ENCODE measurements at places on chromosomes 5 and 9.

DNA sequence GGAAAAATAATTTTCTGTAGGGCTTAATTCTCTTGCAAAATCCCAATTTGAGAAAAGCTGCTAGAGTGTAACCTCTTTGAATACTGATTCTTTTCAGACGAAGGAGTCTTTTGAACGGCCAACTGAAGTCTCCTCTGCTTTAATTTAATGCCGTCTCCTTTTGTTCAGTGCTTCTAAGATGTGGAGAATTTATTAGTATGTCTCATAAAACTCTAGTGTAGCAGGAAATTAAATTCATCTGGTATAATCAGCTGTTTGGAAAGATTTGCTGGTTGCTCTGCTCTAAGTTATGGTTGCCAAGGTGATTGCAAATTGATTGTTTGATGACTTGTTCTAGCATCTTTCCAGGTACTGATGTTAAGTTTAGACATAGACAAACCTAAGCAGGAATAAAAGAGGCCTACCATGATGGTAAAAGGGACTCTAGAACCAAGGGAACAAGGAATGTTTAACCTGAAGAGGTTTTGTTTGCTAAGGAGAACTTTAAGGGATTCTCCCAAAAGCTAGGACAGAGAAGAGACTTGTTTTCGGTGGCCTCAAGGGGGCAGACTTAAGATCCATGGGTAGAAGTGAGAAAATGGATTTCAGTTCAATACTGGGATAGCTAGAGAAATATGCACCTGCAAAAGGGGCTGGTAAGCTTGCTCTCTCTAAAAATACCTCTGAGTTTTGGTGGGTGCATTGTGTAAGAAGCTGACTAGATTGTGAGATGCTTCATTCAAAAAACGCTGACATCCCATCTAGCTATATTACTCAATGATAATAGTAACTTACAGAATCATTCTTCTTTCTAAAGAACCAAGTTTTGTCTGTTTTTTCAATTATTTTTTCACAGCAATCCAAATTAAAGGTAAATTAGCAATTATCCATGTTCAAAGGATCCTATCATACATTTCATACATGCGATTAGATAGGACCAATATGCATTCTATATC is 5.7 kb upstream of the ADRB2 start:
- DNase-seq = no peak
- no peaks in the 10 kb centered on the region for H3K4me1 ChIP-seq
- H3K4me3 ChIP-seq = no peak overlapping the region
- H3K27me3 ChIP-seq = no peaks in the 10 kb centered on the region
- H3K27ac ChIP-seq = no peak overlapping the region

GRCh38 chr5:40575921-40576320 is 103.8 kb upstream of the PTGER4 start:
- no peak overlapping the region for H3K4me3 ChIP-seq
- no peaks in the 10 kb centered on the region for H3K4me1 ChIP-seq
- no peaks in the 10 kb centered on the region for H3K27me3 ChIP-seq

- H3K27me3 ChIP-seq = no peaks in the 10 kb centered on the region
- H3K4me1 ChIP-seq = no peaks in the 10 kb centered on the region
These were observed 177.1 kb downstream of the PIK3R1 start for GRCh38 chr5:68392617-68393016.

GRCh38 chr5:54165687-54166086 is 144.7 kb downstream of the ARL15 start:
- no peak overlapping the region for H3K27ac ChIP-seq
- H3K4me3 ChIP-seq = no peak overlapping the region
- H3K36me3 ChIP-seq = no peaks in the 10 kb centered on the region
- H3K27me3 ChIP-seq = no peaks in the 10 kb centered on the region

DNA sequence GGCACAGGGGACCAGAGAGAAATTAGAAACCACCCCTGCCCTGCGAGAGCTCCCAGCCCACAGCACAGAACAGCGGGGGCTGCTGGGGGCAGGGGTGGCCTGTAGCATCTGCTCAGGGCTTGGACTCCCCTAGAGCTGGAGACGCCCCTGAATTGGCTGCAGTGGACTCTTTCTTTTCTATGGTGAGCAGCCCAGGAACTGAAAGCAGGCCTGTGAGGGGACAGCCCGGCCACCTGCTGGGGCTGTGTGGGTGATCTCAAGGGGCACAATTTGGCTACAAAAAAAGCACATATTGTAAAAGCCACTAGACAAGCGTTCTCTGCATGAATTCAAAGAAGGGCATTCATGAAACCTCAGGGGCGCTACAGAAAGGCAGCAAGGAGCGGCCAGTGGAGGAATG is 57.5 kb upstream of the ICE1 start:
- DNase-seq = no peak
- H3K27me3 ChIP-seq = no peaks in the 10 kb centered on the region
- H3K36me3 ChIP-seq = no peaks in the 10 kb centered on the region
- no peaks in the 10 kb centered on the region for H3K4me1 ChIP-seq
- no peak overlapping the region for H3K27ac ChIP-seq

DNA sequence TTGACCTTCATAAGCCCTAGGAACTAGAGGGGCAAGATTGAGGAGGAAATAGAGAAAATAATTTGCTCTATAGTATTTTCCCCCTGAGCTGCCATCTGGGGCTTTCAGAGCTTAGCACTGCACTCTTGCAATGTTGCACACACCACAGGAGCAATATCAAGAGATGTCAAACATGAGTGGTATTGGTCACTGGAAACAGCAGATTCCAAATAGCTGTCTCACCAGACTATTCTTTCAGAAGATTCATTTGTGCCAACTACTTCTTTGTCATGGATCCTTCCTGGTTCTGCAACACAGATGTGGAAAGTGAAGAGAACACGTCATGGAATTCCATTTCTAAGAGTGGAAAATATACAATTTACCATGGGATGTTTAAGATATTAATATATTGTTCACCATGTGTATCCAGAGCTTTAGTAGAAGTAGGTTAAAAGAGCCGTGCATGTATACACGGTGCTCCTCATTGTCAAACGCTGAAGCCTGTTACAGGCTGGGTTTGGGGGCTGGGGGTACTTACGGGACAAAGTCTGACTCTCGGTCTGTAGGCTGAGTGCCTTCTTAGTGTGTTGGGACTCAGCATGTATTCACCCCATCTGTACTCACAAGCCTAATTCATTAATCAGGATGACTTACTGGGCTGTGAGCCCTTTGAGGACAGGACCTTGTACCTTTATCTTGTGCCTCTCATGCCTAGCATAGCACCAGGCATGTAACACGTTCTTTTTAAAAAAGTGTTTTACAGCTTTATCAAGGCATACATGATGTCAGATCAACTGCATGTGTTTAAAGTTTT is 31.4 kb upstream of the GDNF start:
- no peaks in the 10 kb centered on the region for H3K4me1 ChIP-seq
- no peak overlapping the region for H3K27ac ChIP-seq
- H3K4me3 ChIP-seq = no peak overlapping the region
- no peak for DNase-seq

GRCh38 chr9:15191378-15191777 is 115.6 kb downstream of the TTC39B start:
- H3K27ac ChIP-seq = no peak overlapping the region
- no peak overlapping the region for H3K4me3 ChIP-seq
- no peaks in the 10 kb centered on the region for H3K27me3 ChIP-seq
- no peaks in the 10 kb centered on the region for H3K4me1 ChIP-seq
- peaks cover 2% of the 10 kb centered on the region for H3K36me3 ChIP-seq
- DNase-seq = no peak

- H3K27ac ChIP-seq = no peak overlapping the region
- no peaks in the 10 kb centered on the region for H3K36me3 ChIP-seq
- H3K4me1 ChIP-seq = no peaks in the 10 kb centered on the region
- no peak overlapping the region for H3K4me3 ChIP-seq
- no peak for DNase-seq
These were observed 6.9 kb downstream of the FGD3 start for GRCh38 chr9:92954049-92954861.

DNA sequence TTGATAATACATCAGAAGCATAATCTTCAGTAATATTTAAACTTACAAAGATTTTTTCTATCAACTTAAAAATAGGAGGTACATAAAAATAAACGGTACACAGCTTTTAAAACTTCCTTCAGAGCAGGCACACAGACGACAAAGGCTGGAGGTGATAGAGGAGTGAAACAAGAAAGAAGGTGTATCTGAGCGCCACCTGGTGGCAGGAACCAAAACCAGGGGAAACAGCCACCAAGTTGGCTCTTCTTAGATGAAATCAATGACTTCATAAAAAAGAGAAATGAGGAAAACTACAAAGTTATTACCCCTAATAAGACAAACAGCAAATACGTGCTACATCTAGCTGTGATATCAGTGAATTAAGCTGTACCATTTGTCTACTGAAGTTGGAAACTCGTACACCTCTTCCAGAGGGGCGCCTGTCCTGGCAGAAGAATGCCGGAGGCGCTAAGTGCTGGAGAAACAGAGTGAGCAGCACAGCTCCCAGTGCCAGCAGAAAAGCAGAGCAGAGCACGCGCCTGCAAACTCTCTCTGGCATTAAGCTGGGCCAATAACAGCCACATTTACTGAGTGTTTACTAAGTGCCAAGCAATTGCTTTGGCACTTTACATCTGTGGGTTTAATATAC is 85.9 kb downstream of the SETX start:
- H3K27ac ChIP-seq = no peak overlapping the region
- H3K27me3 ChIP-seq = no peaks in the 10 kb centered on the region
- H3K4me3 ChIP-seq = no peak overlapping the region
- DNase-seq = no peak
- peaks cover 26% of the 10 kb centered on the region for H3K36me3 ChIP-seq
